H7 (cell line): ENCODE measurements at places on chromosomes 2 and 18.

GRCh38 chr2:240566203-240567136 lies 1.8 kb upstream of the RNPEPL1 start:
- DNase-seq: peak; percentile 96

- DNase-seq: no peak
Observed at GRCh38 chr2:237517163-237517562, 30.1 kb downstream of the MLPH start.

DNA sequence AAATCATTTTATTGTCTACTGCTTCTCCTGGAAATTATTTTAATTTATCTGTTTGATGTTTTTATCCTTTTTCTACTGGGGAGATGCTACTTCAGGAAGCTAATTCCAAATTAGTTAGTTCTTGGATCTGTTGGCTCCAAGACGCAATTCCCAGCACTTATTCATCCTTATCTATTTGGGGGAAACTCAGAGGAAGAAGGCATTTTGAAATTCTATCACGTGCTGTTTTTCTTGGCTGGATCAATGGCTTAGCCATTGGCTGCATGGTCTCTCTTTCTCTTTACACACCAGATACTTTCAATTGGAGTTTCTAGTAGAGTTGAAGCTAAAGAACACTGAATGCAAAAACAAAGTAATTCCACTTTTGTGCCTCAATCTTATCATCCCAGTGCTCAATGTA lies 98.3 kb downstream of the RAPGEF4 start:
- DNase-seq: no peak

DNA sequence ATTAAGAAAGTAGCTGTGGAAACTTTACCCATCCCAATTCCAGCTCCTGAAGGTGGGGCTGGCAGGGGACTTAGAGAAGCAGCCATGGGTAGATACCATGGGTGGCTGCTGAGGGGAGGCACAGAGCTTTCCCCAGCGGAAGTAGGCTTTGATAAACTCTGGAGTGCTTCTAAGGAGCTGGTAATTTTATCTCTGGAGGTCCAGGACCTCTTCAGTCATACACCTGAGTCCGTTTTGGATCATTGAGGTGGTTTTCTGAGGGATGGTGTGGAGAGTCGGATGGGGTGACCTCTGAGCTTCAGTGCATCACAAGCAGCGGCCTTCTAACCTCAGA lies 36.7 kb upstream of the BMP10 start:
- DNase-seq: no peak

DNA sequence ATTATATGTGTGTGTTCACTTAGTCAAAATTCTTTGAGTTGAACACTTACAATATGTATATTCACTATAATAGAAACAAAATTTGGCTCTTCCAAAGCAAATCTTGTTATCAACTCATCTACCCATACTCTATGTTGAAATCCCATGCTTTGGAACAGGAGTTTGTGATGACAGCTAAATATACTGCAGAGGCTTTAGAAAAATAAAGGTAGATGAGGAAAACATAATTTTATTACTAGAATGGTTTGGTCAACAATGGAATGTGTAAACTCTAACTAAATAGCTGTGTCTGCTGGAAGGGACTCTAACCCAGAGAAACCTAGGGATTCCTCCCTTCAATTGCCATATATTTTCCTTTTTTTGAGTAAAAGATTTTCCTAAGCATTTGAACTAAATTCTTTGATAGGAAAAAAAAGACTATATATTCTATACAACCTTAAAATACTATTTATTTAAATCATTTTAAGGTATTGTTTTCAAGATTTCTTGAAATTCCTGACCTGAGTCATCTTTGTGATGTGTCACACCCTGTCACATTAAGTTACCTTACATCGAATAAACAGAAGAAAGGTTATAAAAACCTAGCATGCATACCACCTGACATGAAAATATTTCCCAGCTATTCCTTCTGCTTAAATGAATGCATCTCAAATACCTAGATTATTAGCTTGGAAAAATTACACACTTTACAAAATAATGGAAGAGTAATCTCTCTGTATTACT lies 175.5 kb downstream of the OTX1 start:
- no peak for DNase-seq

DNA sequence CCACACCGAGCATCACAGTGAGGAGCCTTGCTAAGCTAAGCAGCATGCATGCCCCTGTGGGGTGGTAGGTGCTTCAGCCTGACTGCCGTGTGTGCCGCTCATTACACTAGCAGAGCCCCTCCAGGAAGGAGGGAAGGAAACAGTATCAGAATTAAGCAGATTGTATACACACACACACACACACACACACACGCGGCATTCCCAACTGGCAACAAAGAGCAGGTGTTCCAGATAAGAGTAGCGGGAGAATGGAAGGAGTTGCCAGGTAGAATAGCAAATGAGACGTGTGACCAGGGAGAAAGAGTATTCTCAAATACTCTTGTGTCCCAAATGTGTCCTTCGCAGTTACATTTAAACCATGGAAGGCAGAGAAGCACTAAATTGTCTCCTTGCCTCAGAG lies 47.6 kb upstream of the TTC39C start:
- DNase-seq: no peak

DNA sequence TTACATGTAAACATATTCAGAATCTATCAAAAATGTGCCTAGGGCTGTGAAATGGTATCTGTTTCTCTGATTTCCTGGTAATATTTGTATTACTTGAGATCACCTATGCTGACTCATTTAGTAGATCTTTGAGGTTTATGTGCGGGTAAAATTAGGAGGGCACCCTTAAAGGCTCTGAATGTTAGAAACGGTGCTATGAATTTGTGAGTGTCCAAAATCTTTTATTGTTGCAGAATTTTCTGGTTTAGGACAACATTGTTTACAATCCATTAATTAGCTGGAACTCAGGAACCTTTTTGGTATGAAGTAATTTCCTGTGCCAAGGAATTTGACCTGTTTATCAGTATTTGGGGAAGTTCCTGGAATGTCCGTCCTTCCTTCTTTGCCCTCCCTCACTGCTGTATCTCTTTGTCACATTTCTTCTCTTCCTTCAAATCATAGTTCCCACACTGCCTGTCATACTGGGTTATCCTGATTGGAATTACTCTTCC lies 130.5 kb downstream of the TANC1 start:
- DNase-seq: no peak

DNA sequence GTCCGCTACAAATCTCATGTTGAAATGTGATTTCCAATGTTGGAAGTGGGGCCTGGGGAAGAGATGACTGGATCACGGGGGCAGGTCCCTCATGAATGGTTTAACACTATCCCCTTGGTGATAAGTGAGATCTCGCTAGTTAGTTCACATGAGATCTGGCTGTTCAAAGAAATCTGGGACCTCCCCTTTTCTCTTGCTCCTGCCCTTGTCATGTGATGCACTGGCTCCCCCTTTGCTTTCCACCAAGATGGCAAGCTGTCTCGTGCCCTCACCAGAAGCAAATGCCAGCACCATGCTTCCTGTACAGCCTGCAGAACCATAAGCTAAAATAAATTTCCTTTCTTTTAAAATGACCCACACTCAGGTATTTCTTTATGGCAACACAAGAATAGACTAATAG lies 57.3 kb upstream of the C2orf15 start:
- no peak for DNase-seq

- DNase-seq: no peak
Observed at GRCh38 chr2:145197944-145198343, 678.0 kb upstream of the ZEB2 start.

- DNase-seq: no peak
Observed at GRCh38 chr18:51211552-51211951, 14.1 kb upstream of the MEX3C start.

DNA sequence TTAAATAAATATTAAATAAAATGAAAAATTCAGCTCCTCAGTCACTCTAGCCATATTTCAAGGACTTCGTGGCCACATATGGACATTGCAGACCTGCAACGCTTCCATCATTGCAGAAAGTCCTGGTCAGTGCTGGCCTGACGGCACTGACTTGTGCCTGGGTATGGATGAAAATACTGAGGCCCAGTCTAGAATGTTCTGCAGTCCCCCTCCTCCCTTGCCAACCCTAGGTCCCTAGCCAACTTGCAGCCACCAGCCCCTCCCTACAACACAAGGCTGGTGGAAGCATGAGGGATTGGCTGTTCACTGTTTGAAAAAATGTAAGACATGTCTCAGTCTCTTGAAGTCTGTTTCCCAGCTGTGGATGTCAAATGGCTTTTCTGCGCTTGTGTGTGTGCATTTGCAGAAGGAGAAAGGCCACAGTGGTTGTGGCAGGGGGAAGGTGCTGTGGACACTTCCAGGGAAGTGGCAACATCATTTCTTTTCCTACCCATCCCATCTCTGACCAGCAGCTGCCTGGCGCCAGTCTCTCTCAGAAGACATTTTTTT lies 9.9 kb downstream of the IGFBP5 start:
- DNase-seq: no peak

GRCh38 chr2:25177211-25177611 lies 8.8 kb upstream of the POMC start:
- no peak for DNase-seq

DNA sequence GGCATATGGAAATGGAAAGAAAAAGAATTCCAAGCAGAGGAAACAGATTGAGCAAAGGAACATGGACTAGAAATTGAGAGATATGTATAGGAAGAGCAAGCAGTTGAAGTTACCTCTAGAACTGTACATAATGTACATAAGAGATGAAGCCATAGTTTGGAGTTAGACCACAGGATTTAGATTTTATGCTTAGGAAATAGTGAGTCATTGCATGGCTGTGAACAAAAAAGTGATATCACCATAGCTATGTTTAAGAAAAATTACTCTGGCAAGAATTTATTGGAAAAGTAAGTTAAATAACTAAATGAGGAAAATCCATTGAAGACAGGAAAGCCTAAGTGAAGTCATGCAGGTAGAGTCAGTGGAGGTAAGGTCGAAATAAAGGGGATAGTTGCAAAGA lies 99.4 kb upstream of the GALNT5 start:
- no peak for DNase-seq

DNA sequence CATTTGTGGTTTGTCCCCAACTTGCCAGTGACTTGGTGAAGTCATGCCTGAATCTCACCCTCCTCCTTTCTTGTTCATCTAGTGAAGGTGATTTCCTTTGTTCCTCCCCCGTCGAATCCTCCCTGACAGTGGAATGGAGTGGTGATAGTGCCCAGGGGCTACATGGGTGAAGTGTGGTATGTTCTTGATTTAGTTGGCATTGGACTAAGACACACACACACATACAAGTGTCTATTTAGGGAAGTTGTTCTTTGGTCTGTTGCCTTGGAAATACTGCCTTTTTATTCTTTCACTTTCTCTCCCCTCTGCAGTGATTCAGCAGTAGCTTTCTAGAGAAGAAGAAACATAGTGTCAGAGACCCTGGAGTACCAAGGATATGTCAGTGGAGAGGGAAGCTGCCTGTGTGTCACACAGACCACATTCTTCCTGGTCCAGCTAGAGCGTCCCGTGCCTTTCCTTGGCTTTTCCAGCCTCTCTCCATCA lies 10.9 kb downstream of the INPP4A start:
- DNase-seq: no peak

GRCh38 chr2:59733567-59733930 lies 819.9 kb downstream of the BCL11A start:
- no peak for DNase-seq

GRCh38 chr2:70089220-70089982 lies 2.1 kb downstream of the PCBP1 start:
- DNase-seq: peak; percentile 82

GRCh38 chr2:54850171-54851122 lies 127.0 kb downstream of the EML6 start:
- DNase-seq: no peak

DNA sequence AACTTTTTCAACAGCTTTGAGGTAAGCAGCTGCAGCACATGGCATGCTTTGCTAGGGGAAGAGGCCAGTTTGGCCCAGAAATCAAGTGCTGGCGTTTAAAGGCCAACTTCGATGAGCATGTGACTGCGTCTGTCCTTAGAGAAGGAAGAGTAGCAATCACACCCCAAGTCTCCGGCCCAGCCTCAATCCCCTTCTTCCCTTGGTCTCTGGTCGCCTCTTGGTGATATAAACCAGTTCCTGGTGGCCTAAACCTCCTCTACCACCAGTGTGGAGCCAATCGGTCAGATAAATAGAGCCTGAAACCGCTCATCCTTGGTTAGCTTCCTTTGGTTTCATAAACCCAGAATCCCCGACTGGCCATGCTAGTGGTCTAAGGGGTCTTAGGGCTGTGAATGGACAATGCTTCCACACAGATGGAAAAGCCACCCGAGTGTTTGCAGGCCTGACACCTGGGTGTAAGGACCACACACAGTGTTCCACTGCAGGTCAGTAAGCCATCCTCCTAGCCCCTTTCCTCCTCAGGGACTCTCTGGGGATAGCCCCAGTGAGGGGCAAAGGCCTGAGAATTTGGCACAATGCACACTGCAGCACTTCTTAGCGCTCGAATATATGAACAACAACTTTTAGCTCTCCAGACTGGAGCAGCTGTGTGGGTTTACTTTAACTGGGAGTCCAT lies 23.0 kb upstream of the COX7A2L start:
- no peak for DNase-seq

DNA sequence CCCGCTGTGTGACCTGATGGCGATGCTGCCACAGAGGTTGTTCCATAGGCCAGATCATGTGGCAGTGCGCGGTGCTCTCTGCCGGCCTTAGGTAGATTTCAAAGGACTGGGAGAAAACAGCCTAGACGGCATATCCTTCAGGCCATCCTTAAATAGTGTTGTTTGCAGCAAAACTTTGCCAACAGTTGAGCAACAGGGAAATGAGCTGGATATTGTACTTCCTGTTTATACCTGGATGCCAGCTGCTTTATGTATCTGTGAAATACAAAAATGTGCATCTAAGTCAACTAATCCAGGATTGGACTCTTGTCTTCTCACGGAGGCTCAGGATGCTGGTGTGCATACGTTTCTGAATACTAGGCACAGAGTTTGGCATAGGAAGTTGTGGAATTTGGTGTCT lies 107.1 kb downstream of the EML6 start:
- no peak for DNase-seq

- no peak for DNase-seq
Observed at GRCh38 chr18:34592481-34592880, 117.6 kb upstream of the DTNA start.

GRCh38 chr2:207944979-207945600 lies 80.2 kb downstream of the PLEKHM3 start:
- DNase-seq: peak; percentile 49

DNA sequence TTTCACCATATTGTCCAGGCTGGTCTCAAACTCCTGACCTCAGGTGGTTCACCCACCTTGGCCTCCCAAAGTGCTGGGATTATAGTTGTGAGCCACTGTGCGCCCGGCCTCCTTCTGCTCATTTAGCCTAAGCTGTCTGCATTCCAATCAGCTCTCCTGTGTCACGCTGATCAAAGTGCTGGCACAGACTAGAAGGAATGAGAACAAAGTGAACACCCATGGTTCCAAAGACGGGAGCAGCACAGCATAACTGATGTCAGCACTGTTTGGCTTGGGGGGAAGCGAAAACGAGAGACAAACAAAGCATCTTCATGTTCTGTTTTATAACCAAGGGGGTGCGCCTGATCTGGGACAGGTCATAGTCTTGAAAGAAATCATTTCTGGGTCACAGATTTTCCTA lies 43.3 kb downstream of the DIPK1C start:
- DNase-seq: no peak

GRCh38 chr18:74290794-74291471 lies 830 bp downstream of the CYB5A start:
- peak; percentile 84 for DNase-seq

- DNase-seq: no peak
Observed at GRCh38 chr18:53952700-53953099, 271.8 kb downstream of the MBD2 start.
